ENCODE measurements at places on chromosomes 2 and 18. TPM values are rescaled to one million over a fixed set of nuclear protein-coding genes. Genes with fewer than 3 reads are reported as not detected.

The MEP1B gene
- total RNA-seq, result not detected

- no peak for DNase-seq
These were observed 16.7 kb downstream of the ARHGEF4 start for GRCh38 chr2:130853391-130853790.

GRCh38 chr2:33804155-33804554 is 205.1 kb upstream of the FAM98A start:
- no peak for DNase-seq

DNA sequence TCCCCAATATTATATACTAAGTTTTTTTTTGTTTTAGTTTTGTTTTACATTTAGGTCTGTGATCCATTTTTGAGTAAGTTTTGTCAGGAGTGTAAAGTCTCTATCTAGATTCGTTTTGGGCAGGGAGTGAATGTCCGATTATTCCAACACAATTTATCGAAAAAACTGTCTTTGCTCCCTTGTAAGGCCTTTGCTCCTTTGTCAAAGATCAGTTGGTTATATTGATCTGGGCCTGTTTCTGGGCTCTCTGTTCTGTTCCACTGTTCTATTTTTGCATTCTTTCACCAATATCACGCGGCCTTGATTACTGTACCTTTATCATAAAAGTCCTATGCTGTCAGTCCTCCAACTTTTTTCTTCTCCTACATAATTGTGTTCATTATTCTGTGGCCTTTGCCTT is 276.5 kb upstream of the ZC3H15 start:
- DNase-seq, result no peak

- no peak for DNase-seq
These were observed 1.3 kb downstream of the CCDC68 start for GRCh38 chr18:54957996-54958395.

The MPP4 gene
- not detected for total RNA-seq

GRCh38 chr2:205865905-205866441 is 183.7 kb downstream of the NRP2 start:
- no peak for DNase-seq

GRCh38 chr2:188449561-188449960 is 157.9 kb downstream of the GULP1 start:
- DNase-seq, result no peak

DNA sequence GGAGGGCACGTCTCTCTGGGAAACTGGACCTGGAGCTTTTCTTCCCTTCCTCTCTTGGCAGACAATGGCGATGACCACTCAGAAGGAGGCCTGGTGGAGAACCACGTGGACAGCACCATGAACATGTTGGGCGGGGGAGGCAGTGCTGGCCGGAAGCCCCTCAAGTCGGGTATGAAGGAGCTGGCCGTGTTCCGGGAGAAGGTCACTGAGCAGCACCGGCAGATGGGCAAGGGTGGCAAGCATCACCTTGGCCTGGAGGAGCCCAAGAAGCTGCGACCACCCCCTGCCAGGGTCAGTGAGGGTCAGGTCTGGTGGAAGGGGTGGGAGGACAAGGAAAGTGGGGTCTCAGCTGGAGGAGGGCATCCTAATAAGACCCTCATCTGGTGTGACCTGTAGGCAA is 27.3 kb downstream of the IGFBP2 start:
- no peak for DNase-seq

DNA sequence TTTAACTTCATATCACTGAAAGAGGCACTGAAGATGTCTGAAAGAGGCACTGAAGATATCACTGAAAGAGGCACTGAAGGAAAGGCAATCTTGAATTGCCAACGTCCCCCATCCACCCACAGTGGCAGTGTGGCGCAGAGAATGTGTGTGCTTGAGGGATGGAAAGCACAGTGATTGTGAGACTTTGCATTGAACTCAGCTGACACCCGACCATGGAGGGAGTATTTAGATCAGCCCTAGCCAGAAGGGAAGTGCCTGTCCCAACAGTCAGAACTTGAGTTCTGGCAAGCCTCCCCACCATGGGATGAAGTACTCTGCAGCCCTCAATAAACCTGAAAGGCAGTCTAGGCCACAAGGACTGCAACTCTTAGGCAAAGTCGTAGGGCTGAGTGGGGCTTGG is 33.8 kb downstream of the MAP4K3 start:
- DNase-seq, result no peak

The ALPG gene
- total RNA-seq, result not detected

DNA sequence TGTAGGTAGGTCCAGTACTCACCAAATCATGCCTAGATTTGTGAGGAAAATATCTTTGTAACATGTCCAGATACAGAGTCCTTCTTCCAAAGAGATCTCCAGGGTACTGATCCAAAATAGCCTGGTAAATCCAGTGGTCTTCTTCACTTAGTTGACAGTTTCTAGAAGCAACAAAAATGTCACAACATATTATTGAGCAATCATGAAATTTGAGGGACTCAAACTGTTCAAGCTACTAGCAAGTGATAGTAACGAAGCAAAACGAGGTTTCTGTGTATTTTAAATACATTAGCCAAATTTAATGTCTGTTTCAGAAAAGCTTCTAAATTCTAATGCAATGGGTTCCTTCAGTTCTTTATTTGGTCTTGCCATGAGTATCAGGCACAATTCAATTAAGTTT is 142.8 kb downstream of the CCDC148 start:
- no peak for DNase-seq

The RPRM gene
- total RNA-seq, result 0.50 TPM

DNA sequence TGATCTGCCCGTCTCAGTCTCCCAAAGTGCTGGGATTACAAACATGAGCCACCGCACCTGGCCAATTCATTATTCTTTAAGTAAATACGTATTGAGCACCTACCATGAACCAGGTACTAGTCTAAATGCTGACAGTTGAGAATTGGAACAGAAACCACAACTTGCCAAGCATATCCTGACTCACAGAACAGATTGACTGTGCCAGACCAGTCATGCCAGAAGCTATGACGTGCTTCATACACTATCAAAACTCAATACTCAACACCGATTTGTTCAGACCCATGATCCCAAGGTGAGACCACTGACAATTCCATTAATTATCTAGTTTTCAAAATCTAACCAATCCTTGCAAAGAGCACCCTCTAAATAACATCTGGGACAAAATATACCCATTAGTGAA is 148.6 kb downstream of the B3GNT2 start:
- DNase-seq, result no peak

DNA sequence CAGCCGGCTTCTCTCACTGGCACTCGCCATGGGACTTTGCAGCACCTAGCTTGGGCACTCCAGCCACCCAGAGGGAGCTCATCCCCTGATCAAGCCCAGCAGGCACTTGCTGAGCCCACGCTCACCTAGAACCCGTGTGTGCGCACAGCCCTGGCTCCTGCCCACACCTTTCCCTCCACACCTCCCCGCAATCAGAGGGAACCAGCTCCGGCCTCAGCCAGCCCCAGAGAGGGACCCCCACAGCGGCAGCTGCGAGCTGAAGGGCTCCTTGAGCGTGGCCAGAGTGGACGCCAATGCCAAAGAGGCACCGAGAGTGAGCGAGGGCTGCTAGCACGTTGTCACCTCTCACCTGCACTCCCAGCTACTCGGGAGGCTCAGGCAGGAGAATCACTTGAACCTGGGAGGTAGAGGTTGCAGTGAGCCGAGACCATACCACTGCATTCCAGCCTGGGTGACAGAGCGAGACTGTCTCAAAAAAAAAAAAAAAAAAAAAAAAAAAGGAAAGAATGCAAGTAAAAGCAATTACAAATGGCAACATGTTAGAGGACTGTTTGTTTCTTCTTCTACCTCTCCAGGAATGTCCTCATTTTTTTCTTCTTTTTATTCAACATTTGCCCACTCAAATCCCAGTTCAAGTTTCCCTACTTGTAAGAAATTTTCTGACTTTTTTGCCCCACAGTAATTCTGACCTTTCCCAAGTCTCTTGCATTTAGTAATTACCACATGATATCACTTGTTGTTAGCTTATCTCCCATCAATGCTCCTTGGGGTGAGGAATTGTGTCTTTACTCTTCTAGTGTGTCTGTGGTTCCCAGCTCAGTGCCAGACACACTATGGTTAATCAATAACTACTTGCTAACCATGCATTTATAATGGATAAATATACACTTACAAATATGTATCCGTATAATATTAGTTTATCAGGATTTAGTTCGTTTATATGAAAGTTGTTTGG is 40.6 kb upstream of the ST3GAL5 start:
- DNase-seq, result no peak

The RNF152 gene
- 11.0 TPM for total RNA-seq

GRCh38 chr2:224190936-224191270 is 151.8 kb upstream of the SERPINE2 start:
- DNase-seq, result no peak

The LRATD1 gene
- total RNA-seq, result 3.3 TPM

DNA sequence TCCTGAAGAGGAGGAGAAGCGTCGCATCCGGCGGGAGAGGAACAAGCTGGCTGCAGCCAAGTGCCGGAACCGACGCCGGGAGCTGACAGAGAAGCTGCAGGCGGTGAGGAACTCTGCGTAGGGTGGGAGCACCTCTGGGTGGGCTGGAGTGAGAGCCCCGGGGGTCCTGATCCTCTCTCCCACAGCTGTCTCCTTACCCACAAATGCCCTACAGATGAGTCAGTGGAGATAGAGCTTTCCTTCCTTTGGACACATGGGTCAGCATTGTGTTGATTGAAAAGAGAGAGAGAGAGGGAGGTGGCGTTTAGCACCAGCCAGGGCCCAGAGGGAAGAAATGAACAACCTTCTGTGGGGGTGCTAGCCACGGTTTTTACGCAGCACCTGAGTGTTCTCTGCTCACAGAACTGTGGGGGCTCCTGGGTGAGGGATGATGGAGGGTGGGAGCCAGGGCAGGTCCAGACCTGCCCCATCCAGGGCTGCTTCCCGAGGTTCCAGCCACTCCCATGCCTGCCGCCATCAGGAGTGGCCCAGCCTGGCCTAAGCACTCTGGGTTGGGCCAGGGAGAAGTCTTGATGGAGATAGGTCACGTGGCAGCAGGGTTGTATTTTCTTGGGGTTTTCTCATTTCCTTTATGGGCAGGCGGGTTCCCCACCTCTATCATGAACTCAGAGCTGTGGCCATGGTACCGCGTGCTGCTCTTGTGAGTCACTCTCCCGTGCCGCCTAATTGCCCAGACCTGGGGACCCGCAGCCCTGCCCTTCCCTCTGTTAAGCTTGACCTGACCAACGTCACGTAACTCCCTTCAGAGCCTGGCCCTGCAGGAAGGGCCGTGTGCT is 16.3 kb downstream of the FOSL2 start:
- DNase-seq, result no peak

The MYCN gene
- 0.60 TPM for total RNA-seq

DNA sequence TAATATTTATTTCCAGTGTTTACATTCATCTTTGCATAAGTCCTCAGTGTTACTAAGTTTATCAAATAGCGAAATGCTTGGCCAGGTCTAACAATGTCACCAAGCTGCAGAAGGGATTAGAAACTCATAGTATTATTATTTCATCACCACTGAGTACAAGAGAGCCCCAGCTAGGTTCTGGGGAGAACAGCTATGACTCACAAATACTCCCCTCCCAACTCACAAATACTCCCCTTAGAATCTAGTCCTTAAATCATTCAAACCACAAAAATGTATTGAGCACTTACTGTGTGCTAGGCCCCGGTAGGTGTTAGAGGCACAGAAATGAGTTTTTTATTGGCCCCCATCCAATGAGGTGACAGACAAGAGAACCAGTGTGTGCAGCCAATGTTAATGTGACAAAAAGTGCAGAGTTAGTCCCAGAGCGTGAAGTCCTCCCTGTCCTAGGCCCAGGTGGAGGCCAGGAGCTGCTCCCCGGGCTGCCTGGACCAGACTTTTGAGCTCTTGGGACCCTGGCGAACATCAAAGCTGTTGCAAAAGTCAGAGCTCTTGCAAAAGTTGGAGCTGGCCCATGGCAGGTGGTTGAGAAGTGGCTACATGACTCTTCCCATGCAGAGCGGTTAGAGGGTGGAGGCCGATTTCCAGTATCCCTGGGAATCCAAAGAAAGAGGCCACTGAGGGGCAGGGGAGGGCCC is 9.8 kb downstream of the STEAP3 start:
- no peak for DNase-seq

DNA sequence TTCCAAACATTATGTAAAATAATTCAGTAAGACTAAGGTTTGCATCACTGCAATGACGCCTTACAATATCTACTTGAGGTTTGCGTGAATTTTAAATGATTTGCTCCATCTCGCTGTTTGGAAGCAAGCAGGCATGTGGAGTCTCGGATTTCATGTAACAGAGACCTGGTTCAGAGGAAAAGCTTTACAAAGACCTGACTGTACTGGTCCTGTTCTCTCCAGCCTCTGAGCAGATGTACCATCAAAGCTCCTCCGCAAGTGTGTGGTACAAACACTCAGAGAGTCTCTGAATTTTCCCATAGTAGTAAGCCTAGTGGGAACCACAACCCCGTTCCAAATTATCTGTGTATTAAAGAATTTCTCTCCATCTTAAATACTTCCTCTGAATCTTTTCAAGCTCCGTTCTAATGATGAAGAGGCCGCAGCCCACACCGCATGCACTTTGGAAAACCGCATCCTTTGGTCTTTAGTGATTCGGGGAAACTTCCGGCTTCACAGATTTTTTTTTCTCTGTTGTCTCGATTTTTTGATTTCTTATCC is 728.1 kb upstream of the SOX11 start:
- DNase-seq, result no peak

The IL1R2 gene
- total RNA-seq, result 195 TPM

The CCNT2 gene
- 29.3 TPM for total RNA-seq

- DNase-seq, result no peak
These were observed 39.1 kb upstream of the NABP1 start for GRCh38 chr2:191638802-191639172.

DNA sequence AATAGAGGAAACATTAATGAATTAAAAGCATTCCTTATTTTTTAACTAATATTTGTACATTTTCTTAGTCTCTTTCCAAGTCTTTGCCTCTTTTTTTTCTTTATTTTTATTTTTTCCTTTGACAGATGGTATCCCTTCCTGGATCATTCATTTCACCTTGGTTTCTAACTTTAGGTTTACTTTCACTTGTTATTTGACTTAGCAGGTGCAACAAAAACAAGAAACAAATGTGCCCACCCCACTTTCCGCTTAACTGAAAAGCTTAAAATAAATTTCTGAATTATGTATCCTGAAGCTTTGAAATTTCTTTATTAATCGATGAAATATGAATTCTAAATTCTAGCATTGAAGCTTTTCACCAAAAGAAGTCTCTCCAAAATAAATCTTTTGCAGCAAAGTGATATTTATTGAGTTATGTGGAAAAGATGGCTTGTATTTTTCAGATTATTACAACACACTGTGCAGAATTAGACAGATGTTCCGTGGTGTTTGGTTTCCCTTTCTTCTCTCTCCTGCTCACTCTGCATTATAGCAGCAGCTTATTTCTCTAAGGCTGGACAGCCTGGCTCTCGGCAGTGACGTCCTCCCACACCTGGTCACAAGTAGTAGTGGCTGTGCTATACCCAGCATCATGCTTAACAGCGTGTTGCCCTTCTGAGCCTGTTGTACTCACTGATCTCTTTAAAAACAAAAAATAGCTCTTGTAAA is 99.1 kb upstream of the ZNF397 start:
- DNase-seq, result no peak

GRCh38 chr2:160561551-160562295 is 68.1 kb upstream of the RBMS1 start:
- no peak for DNase-seq

- DNase-seq, result no peak
These were observed 240.9 kb upstream of the ZNF521 start for GRCh38 chr18:25592804-25593360.

The ZNF638 gene
- 92.1 TPM for total RNA-seq

Measured in left lung (tissue), 14 donors.